Activated effector memory CD4-positive, alpha-beta T cell treated with Interleukin-2 at 50 U/mL for 16 hours (primary cell): ENCODE measurements at places on chromosomes 5 and 9.

- DNase-seq = no peak
Observed at GRCh38 chr5:173890195-173890991, 2.2 kb downstream of the CPEB4 start.

DNA sequence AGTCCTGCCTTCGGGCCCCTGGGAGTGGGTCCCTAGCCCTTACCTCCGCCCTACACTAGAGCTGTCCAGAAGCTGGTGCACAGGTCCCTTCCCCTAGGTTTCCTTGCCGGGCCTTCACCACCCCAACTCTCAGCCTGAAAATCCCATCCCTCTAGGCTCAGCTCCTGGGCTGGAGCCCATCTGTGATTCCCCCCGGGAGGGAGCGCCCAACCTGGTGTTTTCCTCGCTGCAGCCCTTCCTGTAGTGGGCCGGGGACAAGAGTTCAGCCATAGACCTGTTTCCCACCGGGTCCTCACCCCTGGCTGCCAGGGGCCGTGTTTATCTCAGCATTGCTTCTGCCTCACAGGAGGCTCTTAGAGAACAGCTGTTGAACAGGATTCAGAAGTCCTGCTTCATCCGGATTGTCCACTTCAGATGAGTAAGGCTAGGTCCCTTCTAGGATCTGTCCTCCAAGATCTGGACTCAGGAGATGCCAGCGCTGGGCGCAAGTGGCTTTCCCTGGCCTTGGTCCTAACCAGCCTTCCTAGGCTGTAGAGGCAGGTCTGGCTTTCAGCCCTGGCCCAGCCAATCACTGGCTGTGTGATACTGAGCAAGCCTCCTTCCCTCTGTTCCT is 965 bp downstream of the GLIPR2 start:
- DNase-seq = no peak

DNA sequence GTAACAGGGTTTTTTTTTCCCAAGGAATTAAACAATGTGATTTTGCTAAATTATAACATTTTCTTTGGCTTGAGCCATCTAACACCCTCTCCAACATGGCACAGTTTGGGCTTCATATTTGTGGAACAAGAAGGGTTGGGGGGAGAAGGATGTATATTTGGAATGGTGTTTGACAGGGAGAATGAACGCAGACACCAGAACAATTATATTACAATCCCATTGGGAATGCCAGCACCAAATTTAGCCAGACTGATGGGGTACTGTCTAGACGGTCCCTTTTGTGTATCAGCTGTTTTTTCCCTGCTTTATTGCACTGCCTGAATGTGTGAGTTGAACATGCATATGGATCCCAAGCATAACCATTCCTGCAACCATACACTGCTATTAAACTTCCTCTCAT is 130.9 kb upstream of the TMEM161B start:
- DNase-seq = no peak

DNA sequence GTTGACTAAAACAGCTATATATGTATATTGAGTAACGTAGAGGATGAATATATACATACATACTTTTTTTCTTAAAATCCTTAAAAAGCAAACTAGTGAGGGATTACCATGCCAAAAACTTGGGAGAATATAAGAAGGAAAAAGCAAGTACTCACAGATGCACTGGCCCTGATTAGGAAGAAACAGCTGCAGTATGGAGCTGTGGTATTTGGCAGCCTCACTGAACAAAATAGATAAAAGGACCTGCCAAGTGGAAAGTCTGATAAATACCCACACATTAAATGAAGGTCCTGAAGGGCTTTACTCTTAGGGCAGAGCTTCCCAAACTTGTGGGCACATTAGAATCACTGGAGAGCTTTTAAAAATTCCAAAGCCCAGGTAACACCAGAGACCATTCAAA is 80.6 kb downstream of the FEM1C start:
- DNase-seq = no peak
